ENCODE measurements at places on chromosomes 16 and 17.
A peak's percentile ranks its signal among the peaks of the same experiment; 100 is the strongest.

DNA sequence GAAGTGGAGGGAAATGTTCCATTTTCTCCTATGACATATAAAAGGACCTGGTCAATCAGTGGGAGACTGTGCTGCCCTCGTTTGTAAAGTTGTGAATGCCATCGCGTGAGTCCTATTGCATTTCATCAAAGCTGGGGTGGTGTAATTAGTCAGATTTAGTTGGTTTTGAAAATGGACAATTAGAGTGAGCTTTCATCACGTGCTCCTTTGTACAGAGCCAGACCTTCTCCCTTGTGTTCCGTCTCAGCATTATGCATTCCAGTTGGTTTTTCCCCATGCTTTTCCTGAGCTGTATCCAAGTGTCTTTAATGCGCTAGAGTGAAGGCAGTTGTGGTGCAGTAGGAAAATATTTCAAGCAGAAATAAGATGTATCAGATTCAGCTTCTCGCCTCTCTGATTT, 10.4 kb downstream of the SEC14L1 start:
- no peak for DNase-seq

DNA sequence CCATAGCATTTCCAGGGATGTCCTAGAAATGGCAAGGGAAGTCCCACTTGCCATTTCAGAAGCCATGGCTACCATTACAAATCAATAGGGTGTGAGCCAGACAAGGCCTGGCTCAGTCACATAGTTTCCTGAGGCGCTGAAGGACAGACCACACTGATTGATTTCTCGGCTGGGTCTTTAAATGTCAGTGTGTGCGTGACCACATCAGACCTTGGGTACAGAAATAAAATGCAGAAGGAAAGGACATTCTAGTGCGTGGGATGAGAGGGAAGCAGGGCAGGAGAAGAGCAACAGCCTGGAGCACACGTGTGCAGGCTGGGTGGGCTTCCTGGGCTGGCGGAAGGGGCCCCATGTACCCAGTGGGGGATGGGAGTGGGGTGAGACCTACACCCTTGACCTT, 58.7 kb upstream of the LYRM9 start:
- no peak for DNase-seq

- DNase-seq = no peak
Observed at GRCh38 chr16:52367821-52368220, 179.1 kb downstream of the TOX3 start.

DNA sequence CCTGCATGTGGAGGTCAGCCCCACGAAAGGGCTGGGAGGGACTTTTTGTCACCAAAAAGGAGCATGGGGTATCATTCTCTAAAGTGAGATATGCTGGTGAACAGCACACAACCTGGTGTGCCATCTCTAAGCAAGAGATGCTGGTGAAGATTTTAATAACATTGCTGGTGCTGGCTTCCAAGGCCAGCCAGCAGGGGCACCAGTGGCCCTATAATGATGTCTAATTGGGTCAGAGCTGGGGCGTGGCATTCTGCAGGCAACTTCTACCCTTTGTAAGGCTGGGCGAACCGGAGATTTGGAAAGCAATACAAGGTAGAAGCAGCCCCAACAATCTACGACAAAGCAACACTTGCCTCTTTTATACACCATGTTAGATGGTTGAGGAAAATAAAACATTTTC, 16.8 kb downstream of the SDR42E1 start:
- no peak for DNase-seq

- DNase-seq = no peak
Observed at GRCh38 chr16:3259836-3260235, 3.4 kb upstream of the MEFV start.

DNA sequence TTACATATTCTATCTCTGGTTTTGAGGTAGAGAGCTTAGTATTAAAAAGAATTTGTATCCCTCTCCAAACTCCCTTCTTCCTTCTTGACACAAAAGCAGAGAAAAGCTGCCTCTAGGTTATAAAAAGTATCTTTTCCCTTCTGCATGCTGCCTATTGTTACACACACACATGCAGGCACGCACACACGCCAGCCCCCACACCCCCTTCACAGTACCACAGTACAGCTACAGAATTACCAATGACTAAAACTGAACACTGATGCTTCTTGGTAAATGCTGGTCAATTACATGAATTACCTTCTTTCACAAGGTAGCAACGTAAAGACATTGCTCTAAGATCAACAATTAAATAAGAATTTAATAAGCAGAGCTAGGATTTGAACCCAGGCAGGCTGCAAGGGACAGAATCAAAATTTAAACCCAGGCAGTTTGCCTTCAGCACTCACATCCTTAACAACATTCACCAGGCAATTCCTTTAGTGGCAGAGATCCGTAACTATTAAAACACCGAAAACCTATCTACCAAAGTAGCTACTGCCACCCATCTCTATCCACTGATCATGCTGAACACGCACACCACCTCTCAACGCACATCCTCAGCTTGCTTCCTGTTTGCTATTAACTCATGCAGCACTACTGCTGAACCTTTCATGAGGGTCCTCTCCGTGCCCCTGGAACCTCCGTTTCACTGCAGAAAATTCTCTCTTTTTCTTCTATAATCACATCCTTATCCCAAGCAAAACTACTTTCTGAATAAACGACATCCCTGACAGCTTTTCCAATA, 37.8 kb downstream of the YWHAE start:
- DNase-seq = no peak

DNA sequence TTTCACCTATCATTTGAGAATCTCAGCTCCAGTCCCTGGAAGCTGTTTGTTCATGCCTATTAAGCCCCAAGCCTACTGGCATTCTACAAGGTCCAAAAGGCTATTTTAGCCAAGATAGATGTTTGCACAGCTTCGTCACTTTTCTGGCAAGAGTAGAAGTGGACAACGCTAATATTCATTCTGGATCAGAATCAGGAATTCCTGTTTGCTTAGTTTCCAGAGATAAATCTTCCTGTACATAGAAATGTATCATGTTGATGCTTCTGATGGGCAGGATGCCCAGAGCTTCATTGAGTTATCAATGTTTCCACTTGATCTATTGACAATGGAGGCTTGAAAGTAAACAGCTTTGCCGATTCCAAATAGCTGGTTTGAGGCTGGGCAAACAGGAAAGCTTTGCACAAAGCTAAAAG, 260.7 kb upstream of the CA10 start:
- DNase-seq = no peak

DNA sequence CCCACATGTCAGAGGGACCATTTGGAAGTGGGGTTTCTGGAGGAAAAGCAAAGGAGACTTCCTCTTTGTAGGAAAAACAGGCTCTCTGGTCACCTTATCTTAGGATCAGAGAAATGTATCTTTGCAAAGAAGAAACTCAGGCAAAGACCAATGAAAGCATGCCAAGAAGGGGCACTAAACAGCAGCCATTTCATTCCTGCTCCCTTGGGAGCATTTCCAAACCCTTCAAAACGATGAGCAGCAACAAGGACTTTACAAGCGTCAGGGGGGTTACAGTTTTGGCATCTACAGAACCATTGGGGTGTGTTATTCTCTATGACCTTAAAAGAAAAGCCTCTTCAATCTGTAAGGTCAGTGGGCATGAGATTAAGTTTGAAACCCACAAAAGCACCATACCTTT, 122.8 kb downstream of the SMG6 start:
- DNase-seq = no peak

DNA sequence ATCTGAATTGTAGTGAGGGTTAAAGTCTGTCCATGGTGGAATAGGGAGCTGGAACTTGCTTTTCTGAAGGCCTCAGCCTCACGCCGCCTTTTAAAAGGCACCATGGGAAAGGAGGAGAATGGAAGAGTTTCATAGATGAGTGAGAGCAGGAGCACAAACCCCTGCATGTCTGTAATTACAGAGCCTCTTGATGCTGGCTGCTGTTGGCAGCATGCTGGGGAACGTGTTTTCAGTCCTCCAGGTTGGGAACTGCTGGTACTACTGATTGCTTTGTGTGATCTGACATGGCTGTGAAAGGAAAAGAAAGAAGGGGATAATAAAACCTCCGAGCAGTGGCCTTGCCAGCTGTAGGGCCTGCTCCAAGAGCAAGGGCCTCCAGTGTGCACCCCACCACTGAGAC, 16.8 kb upstream of the DYNLL2 start:
- no peak for DNase-seq

GRCh38 chr16:23673971-23674614, 4.6 kb upstream of the PLK1 start:
- DNase-seq = no peak

- no peak for DNase-seq
Observed at GRCh38 chr16:87054856-87055255, 262.3 kb downstream of the C16orf95 start.

DNA sequence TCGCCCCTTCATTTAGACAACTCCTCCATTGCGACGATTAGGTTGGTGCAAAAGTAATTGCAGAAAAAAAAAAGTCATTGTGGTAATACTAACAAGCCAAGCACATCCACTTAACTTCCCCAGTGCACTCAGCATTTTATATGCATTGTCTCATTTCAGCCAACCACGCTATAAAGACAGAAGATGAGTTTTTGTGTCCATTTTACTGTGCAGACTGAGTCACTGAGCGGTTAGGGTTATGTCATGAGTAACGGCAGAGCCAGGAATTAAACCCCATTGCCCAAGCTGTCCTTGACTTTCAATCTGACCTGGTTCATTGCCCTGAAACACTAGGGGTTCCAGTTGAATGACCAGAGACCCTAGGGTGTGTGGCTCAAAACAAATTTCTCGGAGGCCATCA, 218.7 kb downstream of the XYLT1 start:
- no peak for DNase-seq

DNA sequence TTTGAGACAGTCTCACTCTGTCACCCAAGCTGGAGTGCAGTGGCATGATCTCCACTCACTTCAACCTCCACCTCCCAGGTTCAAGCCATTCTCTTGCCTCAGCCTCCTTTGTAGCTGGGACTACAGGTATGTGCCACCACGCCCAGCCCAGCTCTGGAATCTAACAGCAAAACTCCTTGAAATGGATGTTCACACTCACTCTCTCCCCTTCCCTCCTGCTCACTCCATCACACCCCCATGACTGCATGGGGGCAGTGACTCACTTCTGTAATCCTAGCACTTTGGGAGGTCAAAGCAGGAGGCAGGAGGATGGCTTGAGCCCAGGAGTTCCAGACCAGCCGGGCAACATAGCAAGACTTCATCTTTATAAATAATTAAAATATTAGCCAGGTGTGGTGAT, 11.1 kb upstream of the TFAP4 start:
- no peak for DNase-seq

- peak; percentile 64 for DNase-seq
Observed at GRCh38 chr16:68086336-68086841, 1.2 kb downstream of the NFATC3 start.

GRCh38 chr17:61158376-61158775, 241.3 kb upstream of the TBX2 start:
- DNase-seq = no peak

GRCh38 chr17:38455288-38455915, 27.1 kb downstream of the ARHGAP23 start:
- no peak for DNase-seq

- DNase-seq = no peak
Observed at GRCh38 chr17:39757931-39758873, 20.5 kb downstream of the GRB7 start.

All from LoVo (cell line).